Lower leg skin (tissue), 4 donors: ENCODE measurements at places on chromosomes 1 and 21. TPM values are rescaled to one million over a fixed set of nuclear protein-coding genes. Genes with fewer than 3 reads are reported as not detected.

DNA sequence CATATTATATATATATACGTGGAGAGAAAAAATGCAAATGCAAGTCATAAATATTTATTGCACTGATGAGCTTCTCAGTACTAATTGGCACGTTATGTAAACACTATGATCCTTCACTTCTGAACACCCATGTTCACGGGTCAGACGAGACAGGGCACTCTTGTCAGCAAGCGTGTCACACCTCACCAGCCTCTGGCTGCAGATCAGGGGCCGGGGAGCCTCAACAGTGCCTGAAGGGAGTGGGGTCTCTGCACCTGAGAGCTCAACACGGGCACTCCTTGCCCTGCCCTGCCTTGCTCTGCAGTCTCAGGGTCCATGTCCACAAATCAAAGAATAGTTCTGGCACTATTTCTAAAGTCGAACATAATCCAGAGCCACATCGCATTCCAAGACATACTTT is 409 bp upstream of the HIVEP3 start:
- no peak for DNase-seq

- no peak for DNase-seq
Observed at GRCh38 chr1:12003762-12004161, 15.5 kb upstream of the MIIP start.

MROH9 gene
- total RNA-seq = not detected

GRCh38 chr1:43239484-43239883 is 30.3 kb upstream of the TMEM125 start:
- DNase-seq = no peak

PCP4L1 gene
- total RNA-seq = 4.7 TPM

- DNase-seq = peak; percentile 67
Observed at GRCh38 chr1:205064741-205065316, 19.4 kb downstream of the TMEM81 start.

GSTM3 gene
- total RNA-seq = 168 TPM

DNA sequence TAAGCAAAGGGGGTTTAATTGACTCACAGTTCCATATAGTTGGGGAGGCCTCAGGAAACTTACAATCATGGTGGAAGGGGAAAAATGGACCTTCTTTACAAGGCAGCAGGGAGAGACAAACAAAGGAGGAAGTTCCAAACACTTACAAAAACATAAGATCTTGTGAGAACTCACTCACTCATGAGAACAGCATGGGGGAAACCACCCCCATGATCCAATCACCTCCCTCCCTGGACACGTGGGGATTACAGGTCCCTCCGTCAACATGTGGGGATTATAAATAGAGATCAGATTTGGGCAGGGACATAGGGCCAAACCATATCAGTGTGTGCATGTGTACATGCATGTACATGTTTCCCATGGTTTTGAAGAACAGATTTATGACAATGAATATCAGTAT is 5.5 kb upstream of the SMG7 start:
- DNase-seq = no peak

GRCh38 chr1:88768816-88769215 is 84.7 kb downstream of the PKN2 start:
- no peak for DNase-seq

DNA sequence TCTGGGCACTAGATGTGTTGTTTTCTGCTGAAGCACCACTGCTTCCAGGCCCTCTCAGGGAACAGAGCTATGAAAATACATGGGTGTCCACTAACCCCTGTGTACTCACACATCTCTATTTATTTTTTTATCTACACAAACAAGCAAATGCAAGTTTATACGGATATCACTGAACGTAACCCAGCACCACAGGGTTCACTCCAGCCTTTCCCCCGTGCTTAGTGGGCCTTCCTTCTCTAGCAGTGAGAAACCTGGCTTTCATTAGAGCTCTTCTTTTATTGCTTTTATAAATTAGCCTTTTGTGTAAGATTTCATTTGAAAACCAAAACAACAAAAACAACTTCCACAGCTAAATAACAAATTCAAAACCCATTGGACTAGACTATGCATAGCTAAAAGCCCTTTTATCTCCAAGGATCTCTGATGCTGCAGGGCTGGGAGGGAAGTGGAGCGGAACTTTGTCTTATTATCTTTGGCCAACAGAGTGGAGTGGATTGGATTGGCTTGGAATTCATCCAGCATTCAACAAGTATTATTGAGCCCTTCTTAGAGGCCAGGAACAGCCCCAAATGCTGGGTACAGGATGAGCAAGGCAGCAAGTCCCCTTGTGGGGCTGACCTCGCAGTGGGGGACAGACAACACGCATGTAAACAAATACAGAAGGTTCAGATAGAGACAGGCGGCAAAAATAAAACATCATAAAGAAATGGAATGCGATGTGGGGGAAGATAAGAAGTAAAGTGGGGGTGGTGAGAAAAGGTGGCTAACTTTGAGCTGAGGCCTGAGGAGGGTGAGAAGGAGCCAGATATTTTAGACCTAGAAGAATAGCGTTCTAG is 371.8 kb upstream of the POU3F1 start:
- no peak for DNase-seq

- DNase-seq = peak; percentile 68
Observed at GRCh38 chr1:39132505-39133339, 71.8 kb upstream of the MACF1 start.

DNA sequence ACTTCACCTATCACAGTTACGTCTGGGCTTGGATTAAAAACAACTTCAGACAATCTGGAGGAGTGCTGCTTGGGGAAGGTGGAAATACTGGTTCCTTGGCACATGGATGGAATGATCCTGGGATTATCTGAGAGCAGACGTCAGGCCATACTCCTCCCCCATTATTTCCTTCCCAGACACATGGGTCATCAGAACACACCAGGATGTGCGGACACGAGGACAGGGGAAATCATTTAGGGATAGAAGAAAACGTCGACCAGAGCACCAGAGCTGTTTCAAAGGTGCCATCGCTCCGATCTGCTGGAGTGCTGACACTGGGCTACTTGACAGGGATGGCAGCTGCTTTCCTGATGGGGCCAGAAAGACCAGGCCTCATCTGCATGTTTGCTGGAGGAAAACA is 31.8 kb upstream of the ANGPTL7 start:
- DNase-seq = no peak

- no peak for DNase-seq
Observed at GRCh38 chr1:202034149-202034682, 23.8 kb downstream of the ELF3 start.

- DNase-seq = no peak
Observed at GRCh38 chr1:87683196-87683956, 354.7 kb downstream of the LMO4 start.

- no peak for DNase-seq
Observed at GRCh38 chr1:92536211-92536979, 49.7 kb upstream of the GFI1 start.

DNA sequence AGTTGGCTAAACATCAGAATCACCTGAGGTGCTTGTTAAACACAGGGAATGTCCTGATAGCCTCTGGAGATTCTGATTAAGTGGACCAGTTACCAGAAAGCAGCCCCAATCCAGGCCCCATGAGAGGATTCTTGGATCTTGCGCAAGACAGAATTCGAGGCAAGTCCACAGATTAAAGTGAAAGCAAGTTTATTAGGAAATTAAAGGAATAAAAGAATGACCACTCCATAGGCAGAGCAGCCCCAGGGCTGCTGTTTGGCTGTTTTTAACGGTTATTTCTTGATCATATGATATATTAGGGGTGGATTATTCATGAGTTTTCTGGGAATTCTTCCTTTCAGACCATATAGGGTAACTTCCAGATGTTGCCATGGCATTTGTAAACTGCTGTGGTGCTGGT is 176.2 kb downstream of the ROR1 start:
- DNase-seq = no peak

IFI44L gene
- total RNA-seq = 1.5 TPM
